ENCODE measurements at places on chromosomes 7 and 10. TPM values are rescaled to one million over a fixed set of nuclear protein-coding genes. Genes with fewer than 3 reads are reported as not detected.

GRCh38 chr10:100338434-100339036 is 8.5 kb upstream of the SCD start:
- H3K36me3 ChIP-seq, result no peaks in the 10 kb centered on the region
- peak; percentile 35 for DNase-seq
- no peak overlapping the region for H3K27ac ChIP-seq
- H3K27me3 ChIP-seq, result peaks cover 19% of the 10 kb centered on the region

GRCh38 chr7:159128767-159129166 is 15.9 kb downstream of the VIPR2 start:
- H3K4me3 ChIP-seq, result no peak overlapping the region
- H3K27ac ChIP-seq, result no peak overlapping the region
- no peaks in the 10 kb centered on the region for H3K36me3 ChIP-seq
- H3K4me1 ChIP-seq, result no peaks in the 10 kb centered on the region
- DNase-seq, result no peak
- no peaks in the 10 kb centered on the region for H3K27me3 ChIP-seq

DNA sequence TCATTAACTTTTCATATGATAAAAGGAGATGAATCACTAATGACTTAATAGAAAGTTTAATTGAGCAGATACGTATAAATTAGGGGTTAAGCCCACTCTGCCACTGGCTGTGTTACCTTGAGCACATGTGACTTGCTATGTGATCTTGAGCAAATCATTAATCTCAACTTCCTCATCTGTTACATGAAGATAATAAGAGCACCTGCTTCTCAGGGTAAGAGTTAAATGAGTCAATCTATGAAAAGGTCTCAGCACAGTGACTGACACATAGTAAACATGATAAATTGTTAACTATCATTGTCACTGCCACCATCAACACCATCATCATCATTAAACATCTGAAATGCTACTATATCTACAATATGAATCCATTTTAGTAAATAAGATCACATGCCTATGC is 110.8 kb downstream of the TPK1 start:
- H3K4me3 ChIP-seq, result no peak overlapping the region
- no peak for DNase-seq
- H3K36me3 ChIP-seq, result no peaks in the 10 kb centered on the region

ANXA8L1 gene
- 0.27 TPM for total RNA-seq

- H3K27me3 ChIP-seq, result no peaks in the 10 kb centered on the region
- no peaks in the 10 kb centered on the region for H3K36me3 ChIP-seq
- DNase-seq, result no peak
Measured at GRCh38 chr7:141649137-141649864, 52.7 kb downstream of the DENND11 start.

DNA sequence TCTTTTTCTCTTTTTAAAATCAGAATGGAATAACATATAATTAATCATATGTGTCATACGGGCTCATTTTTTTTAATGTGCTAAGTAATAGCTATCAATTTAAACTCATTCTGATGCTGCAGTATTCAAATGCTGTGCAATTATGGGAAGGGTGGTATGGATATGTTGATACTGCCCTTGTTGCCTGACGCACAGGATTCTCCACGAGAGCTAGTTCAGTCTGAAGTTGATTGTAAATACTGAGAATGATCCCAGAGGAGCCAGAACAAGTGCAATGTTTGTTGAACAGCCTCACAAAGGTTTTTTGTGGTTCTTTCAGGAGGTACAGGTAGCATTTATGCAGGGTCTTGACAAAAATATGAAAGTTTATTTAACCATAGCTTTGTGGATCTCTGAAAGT is 13.4 kb downstream of the NPY start:
- no peak overlapping the region for H3K27ac ChIP-seq
- no peaks in the 10 kb centered on the region for H3K27me3 ChIP-seq

DNA sequence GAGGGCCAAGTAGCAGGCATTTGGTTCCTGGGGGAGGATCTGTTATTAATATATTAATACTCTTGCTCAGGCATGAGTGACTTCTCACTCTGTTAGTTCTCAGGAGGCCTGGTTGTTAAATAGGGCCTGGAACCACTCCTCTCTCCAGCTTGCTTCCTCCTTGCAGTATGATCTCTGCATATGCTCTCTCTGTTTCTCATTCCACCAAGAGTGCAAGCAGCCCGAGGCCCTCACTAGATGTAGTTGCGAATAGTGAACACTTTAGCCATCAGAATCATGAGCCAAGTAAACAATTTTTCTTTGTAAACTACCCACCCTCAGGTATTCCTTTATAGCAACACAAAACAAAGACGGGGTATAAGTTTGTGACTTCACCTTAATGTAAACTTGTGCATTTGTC is 784.3 kb downstream of the DNAJB9 start:
- DNase-seq, result no peak
- H3K4me3 ChIP-seq, result no peak overlapping the region
- H3K27ac ChIP-seq, result no peak overlapping the region
- H3K27me3 ChIP-seq, result no peaks in the 10 kb centered on the region
- H3K4me1 ChIP-seq, result no peaks in the 10 kb centered on the region

- H3K27ac ChIP-seq, result no peak overlapping the region
- H3K36me3 ChIP-seq, result no peaks in the 10 kb centered on the region
- H3K4me3 ChIP-seq, result no peak overlapping the region
- no peaks in the 10 kb centered on the region for H3K4me1 ChIP-seq
- no peak for DNase-seq
Measured at GRCh38 chr10:23891301-23891700, 317.6 kb upstream of the KIAA1217 start.

- no peaks in the 10 kb centered on the region for H3K27me3 ChIP-seq
- peaks cover 4% of the 10 kb centered on the region for H3K36me3 ChIP-seq
- H3K27ac ChIP-seq, result peak overlapping the region; percentile 79
Measured at GRCh38 chr10:97531401-97531986, 32.8 kb downstream of the UBTD1 start.

GRCh38 chr7:33961948-33962347 is 56.6 kb downstream of the BMPER start:
- no peak overlapping the region for H3K27ac ChIP-seq
- peaks cover 11% of the 10 kb centered on the region for H3K36me3 ChIP-seq
- H3K27me3 ChIP-seq, result no peaks in the 10 kb centered on the region
- DNase-seq, result no peak
- H3K4me3 ChIP-seq, result no peak overlapping the region
